ENCODE measurements at places on chromosomes 3 and 15. TPM values are rescaled to one million over a fixed set of nuclear protein-coding genes. Genes with fewer than 3 reads are reported as not detected.
A peak's percentile ranks its signal among the peaks of the same experiment; 100 is the strongest.

GRCh38 chr3:154428286-154429206 is 1.4 kb downstream of the GPR149 start:
- DNase-seq = peak; percentile 39

DNA sequence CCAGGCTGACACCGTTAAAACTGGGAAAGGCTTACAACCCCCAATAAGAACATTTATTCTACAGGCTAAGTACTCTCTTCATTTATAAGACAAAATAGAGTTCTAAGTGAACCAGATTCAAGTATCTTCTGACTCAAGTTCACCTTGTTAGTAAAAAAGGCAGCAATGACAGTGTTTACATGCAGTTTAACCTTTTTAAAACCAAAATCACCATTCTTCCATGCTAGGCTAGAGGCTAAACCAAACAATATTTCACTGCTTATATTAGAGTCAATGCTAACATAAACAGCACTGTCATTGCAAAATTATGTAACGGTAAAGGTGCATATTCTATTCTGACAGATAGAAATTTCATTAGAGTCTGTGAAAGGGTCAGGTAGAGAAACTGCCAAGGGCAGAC is 118.0 kb downstream of the FBN1 start:
- no peak for DNase-seq

GRCh38 chr3:134351427-134351826 is 22.8 kb downstream of the AMOTL2 start:
- DNase-seq = no peak

The MUC4 gene
- total RNA-seq = 1.7 TPM

The SKOR1 gene
- total RNA-seq = 0.12 TPM

The PRR20G gene
- total RNA-seq = not detected

The AADACL2 gene
- total RNA-seq = 0.10 TPM
